ENCODE measurements at places on chromosomes 4 and X. TPM values are rescaled to one million over a fixed set of nuclear protein-coding genes. Genes with fewer than 3 reads are reported as not detected.

- DNase-seq, result no peak
Measured at GRCh38 chrX:11423362-11423818, 130.2 kb downstream of the AMELX start.

GRCh38 chr4:158817562-158818296 lies 48.9 kb downstream of the FNIP2 start:
- no peak for DNase-seq

GRCh38 chr4:95409127-95409526 lies 139.6 kb downstream of the UNC5C start:
- no peak for DNase-seq

DNA sequence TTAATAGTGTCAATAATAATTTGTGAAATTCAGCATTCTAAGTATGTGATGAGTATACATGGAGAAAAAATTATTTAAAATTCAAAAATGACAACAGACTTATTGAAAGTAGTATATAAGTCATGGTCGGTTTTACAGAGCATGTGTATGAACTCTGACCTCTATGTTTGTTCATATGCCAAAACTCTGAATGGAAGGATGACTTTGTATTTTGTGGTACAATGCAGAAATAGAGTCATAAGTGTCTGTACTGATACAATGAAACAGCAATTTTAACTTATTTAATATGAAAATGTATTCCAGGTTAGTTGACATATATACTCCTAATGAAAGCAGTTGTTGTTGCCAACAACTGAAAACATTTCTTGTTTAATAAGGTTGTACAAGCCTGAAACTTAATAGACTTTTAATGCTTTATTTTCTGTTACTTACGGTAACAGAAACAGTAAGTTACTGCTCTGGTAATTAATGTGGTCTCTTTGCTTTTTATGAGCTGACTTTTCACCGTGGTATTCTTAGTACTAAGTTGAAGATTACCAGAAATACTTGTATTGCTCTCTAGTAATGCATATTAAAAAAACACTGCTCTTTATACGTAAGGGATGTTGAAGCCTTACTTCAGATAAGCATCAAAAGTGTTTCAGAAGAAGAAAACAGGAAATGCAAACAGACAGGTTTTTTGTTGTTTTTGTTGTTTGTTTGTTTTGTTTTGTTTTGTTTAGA lies 1.9 kb downstream of the UBE2K start:
- no peak for DNase-seq

DNA sequence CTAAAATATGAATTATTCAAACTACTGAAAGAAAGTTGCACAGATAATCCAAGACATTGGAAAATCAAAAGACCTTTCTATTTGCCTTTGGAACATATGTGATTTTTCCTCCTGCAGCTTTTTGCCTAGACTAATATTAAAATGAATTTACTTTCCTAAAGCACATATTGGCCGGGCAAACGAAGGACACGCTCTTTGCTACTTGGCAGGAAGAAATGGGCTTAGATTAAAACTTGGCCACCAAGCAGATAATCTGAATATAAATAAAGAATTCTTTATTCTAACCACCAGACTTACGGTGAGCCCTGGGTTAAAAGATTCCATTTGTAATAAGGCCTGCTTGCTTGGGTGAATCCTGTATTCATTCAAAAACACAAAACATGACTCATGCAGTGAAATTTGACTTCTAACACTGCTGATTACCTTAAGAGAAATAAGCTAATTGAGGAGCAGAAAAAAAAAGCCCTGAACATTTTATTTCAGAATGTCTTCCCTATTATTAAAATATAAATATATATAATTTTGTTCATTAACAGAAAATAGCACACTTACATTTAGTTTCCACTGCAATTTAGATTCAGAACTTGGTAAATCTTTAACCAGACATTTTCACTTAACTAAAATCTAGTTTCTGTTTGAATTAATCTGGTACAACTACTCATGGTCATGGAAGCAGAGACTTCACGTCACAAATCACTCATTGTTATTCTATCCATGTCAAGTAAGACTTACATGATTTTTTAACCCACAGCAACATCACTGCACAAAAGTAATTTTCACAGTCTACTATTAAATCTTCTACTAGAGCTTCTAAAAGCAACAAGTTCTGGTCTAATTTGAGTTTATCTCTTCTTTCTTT lies 116.1 kb upstream of the PLAC1 start:
- DNase-seq, result no peak

DNA sequence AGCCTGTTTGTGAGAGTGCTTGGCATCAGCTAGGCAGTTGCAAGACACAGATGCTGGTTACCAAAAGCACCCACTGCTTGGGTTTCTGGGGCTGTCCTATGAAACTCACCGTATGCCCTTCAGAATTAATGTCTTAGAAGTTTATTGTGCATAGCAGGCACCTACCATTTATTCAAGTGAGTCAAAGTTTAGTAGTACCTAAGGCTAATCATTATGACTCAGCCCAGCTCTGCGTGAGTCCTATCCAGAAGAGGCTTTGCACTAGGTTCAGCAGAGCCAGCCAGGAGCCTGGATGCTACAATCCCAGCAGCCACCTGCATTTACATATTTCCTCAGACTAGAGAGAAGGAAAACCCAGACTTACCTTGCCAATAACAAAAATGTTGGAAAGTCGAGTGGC lies 4.2 kb downstream of the RPS4X start:
- DNase-seq, result no peak

DNA sequence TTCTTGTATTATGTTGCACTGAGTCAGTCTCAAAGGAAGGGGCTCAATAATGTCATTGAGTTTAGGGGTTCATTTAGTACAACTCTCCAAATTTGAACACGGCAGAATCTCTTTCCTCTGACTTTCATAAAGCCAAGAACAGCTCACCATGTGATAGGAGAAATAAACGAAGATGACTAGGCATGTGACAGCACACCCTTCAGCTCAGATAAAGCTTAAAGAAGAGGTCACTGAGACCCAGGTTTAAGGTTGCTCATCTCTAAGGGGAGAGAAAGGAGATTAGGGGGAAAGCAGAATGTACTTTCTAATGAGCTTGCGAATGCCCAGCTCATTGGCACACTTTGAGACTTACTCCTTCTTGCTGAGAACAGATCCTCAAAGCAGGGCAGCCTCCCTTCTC lies 89.0 kb downstream of the PLAC1 start:
- no peak for DNase-seq

The TMEM144 gene
- total RNA-seq, result 3.0 TPM

DNA sequence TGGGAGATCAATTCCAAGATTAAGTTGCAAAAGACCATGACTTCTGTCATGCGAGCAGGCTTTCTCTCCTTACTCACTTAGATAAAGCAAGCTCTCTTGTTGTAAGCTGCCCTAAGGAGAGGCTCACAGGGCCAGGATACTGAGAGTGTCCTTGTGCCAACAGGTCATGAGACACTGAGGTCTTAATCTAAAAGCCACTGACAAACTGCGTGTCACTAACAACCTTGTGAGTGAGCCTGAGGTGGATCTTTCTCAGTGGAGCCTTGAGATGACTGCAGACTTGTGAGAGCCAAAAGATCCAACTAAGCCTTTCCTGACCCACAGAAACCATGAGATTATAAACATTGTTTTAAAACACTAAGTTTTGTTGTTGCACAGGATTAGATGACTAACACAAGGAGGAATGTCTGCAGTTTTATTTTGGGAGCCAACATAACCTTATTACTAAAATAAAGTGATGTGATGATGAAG lies 170.5 kb downstream of the SLC39A8 start:
- no peak for DNase-seq

DNA sequence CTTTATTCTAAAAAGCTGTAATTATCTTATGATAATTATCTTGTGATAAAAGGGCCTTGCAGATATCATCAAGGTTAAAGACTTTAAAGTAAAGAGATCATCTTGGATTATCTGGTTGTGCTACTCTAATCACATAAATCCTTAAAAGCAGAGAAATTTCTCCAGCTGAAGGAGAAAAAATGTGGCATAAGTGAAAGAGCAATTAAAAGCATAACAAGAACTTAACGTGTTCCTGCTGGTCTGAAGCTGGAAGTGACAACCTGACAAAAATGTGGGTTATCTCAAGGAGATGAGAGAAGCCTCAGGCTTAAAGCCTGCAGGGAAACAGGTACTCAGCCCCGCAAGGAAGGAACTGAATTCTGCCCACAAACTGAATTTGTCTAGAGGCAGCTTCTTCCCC lies 449.1 kb upstream of the NDST4 start:
- no peak for DNase-seq

The DOCK11 gene
- 20.6 TPM for total RNA-seq

- DNase-seq, result no peak
Measured at GRCh38 chr4:25703731-25704388, 48.2 kb downstream of the SLC34A2 start.

DNA sequence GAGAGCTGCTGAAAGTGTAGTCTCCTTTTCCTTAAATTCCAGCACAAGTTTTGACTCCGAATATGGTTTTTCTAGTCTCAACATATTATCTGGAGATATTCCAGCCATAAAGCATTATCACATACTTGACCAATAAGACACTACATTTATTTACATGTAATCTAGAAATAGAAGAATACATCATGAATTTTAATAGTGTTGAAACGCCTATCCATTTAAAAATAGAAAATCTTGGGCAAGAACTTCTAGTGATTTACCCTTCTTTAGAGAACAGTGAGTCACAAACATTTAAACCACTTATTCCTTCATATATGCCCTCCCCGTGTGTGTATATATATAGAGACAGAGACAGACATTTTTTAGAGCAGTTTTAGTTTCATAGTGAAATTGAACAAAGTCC lies 161.5 kb downstream of the SOWAHB start:
- no peak for DNase-seq

- peak; percentile 91 for DNase-seq
Measured at GRCh38 chr4:107989537-107990386, at the start of gene HADH. TSS of gene HADH (plus strand) at chr4:107989889. CDS start at chr4:107989933, 44 bp downstream.

GRCh38 chr4:3488820-3489219 lies 25.7 kb downstream of the DOK7 start:
- DNase-seq, result no peak

- no peak for DNase-seq
Measured at GRCh38 chr4:56123051-56123450, 174.3 kb downstream of the CEP135 start.

The COL25A1 gene
- 6.4 TPM for total RNA-seq

GRCh38 chr4:140158365-140159030 lies 4.5 kb upstream of the MAML3 start:
- no peak for DNase-seq

DNA sequence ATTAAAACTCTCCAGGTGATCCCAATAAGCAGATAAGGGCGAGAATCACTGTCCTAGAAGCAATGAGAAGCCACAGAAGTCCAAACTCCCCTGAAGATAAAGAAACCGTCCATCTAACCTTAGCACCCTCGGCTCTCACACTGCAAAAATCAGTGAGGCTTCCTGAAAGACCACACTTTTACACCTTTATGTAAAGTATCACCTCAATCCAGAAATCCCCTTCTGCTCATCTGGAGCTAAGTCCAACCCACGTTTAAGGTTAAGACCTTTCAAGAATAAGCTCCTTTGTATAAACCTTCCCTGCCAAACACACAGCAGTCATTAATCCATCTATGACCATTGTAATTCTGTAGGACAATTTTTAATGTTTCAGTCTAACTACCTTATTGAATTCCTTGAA lies 41.7 kb downstream of the LIN54 start:
- no peak for DNase-seq

GRCh38 chr4:26609391-26609790 lies 25.5 kb downstream of the TBC1D19 start:
- no peak for DNase-seq

The SPACA5B gene
- not detected for total RNA-seq

The PTTG2 gene
- total RNA-seq, result not detected

The MMRN1 gene
- 2.5 TPM for total RNA-seq

GRCh38 chr4:147284256-147284835 lies 196.6 kb upstream of the EDNRA start:
- DNase-seq, result no peak

The MAGEA10 gene
- total RNA-seq, result not detected

GRCh38 chrX:110847334-110847733 lies 51.7 kb upstream of the CHRDL1 start:
- DNase-seq, result no peak

The SYNPO2 gene
- 2.3 TPM for total RNA-seq

GRCh38 chrX:11419102-11419501 lies 125.9 kb downstream of the AMELX start:
- DNase-seq, result no peak

DNA sequence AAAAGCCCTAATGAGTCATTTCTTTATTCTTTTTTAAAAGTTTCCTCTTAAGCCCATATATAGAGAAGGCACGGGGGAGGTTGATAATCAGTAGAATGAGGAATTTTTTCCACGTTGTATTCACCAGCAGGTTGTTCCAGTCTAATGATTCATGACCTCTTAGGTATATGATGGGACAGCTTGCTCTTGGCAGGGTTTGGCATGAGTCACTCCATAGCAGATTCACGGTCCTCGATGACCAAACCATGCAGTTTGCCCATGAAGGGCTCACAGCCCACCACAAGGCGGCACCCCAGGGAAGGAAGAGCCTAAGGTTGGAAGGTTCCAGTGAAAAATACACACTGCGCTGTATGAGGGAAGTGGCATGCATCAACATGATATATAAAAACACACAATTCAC lies 623.8 kb upstream of the DIPK2B start:
- no peak for DNase-seq

DNA sequence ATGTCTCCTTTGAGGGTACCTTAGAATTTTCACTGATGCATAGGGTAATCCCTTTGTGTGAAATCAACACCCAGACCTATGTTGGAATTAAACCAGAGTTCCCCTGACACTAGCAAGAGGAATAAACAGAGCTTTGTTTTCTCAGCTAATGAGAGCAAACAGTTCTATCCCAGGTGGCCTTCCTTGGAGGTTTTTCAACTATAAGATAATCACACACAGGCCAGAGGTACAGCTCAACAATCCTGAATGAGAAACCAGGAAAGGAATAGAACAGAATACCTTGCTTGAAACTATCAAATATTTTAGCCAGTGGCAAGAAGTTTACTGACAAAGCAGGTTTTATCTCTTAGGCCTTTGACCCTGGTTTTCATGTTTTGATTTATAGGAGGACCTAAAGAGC lies 100.2 kb downstream of the OTC start:
- no peak for DNase-seq

The GPR173 gene
- 27.0 TPM for total RNA-seq

- DNase-seq, result no peak
Measured at GRCh38 chr4:157961229-157961990, 211.4 kb downstream of the GASK1B start.

The HAUS3 gene
- 37.4 TPM for total RNA-seq

- no peak for DNase-seq
Measured at GRCh38 chrX:153612413-153612812, 13.5 kb upstream of the CCNQ start.

The RIPPLY1 gene
- not detected for total RNA-seq

The RHOXF2B gene
- not detected for total RNA-seq

GRCh38 chr4:138522366-138522765 lies 280.2 kb upstream of the SLC7A11 start:
- no peak for DNase-seq

DNA sequence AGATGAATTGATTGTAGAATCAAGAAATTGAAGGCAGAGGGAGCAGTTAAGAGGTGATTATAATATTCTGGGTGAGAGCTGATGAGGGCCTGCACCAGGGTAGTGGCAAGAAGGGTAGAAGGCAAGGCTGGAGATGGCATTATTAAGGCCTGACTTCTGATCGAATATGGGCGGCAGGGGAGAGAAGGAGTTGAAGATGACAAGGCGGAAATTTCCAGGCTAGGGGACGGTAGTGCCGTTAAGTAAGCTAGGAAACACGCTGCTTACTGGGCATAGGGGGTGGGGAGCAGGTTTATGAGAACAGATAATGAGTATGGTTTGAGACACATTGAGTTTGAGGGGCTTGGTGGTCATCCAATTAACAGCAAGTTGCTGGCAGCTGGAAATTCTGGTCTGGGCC lies 19.5 kb downstream of the BCORL1 start:
- DNase-seq, result no peak

Measured in occipital lobe (tissue), 3 donors.